ENCODE measurements at places on chromosomes 4 and X. TPM values are rescaled to one million over a fixed set of nuclear protein-coding genes. Genes with fewer than 3 reads are reported as not detected.

Gene CLDN22
- not detected for total RNA-seq

Gene MEPE
- not detected for total RNA-seq

Gene LNX1
- total RNA-seq = 3.3 TPM

Gene ZNF280C
- 12.3 TPM for total RNA-seq

Gene TMSB15B
- total RNA-seq = 0.39 TPM

GRCh38 chr4:108742451-108743420, 20.1 kb downstream of the ETNPPL start:
- no peak for DNase-seq

- no peak for DNase-seq
Observed at GRCh38 chr4:84378983-84379382, 120.1 kb downstream of the NKX6-1 start.

GRCh38 chr4:55172694-55173287, 47.4 kb upstream of the KDR start:
- no peak for DNase-seq

- no peak for DNase-seq
Observed at GRCh38 chrX:9252182-9252581, 212.7 kb upstream of the TBL1X start.

DNA sequence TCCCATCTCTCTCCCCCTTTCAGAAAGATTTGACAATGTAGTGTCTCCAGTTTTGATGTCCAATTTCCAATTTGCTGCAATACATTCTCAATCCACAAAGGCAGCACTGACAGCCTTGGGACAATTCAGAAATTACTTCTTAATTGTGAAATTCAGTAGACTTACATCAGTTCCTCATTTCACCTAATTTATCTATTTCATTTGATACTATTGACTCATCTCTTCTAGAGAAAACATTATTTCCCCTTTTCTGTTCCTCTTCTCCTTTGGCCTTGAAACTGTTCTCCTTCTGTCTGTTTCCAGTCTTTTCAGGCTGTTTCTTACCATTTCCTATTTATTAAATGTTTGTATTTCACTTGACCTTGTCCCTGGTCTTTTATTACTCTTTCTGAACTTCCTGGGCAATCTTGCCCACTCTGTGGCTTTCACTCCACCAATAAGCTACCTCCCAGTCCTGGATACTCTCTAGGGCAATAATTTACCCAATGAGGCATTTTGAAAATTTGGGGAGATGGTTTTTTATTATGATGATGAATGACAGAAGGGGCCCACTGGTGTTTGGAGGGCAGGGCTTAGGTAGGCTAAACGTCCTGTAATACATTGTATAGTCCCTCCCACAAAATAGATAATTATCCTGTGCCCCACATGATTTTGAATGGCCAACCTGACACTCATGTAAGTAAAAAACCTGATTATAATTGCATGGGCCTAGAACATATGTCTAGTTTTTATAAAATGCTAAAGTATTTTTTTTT, 498.0 kb upstream of the BOD1L1 start:
- DNase-seq = no peak

DNA sequence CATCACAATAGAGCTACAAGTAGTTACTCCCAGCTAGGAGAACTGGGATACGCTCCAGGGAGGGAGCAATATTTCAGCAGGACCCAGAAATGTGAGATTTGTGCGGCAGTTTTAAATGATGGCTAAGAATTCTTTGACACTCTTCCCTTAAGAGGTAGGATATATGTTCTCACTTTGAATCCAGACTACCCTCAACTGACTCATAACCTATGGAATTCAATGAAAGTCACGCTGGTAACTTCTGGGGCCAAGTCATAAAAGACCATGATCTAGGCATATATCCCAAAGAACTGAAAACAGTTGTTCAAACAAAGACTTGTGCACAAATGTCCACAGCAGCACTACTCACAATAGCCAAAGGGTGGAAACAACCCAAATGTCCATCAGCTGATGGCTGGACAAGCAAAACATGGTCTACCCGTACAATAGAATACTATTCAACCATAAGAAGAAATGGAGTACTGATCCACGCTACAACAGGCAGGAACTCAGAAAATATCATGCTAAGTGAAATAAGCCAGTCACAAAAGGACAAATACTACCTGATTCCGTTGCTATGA, 10.5 kb downstream of the CD99L2 start:
- no peak for DNase-seq

DNA sequence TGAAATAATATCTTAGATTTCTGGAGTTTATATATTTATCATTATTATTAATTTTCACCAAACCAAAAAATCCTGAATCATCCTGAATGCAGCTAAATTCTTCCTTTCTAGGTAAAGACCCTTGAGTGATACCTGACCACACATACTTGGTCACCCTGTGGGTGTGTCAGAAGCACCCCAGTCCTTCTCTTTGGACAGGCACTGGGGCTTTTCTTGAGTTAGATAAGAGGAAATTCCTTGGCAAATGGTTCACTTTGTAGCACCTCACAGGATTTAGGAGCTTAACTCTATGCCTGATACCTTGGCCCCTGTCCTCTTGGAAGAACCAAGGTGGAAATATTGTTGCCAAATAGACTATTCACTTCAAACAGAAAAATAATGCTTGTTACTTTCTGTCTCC, 69.6 kb upstream of the PNPLA4 start:
- no peak for DNase-seq

- no peak for DNase-seq
Observed at GRCh38 chr4:143184217-143184502, 557 bp upstream of the USP38 start.

GRCh38 chr4:38902695-38903094, 35.1 kb downstream of the FAM114A1 start:
- no peak for DNase-seq

DNA sequence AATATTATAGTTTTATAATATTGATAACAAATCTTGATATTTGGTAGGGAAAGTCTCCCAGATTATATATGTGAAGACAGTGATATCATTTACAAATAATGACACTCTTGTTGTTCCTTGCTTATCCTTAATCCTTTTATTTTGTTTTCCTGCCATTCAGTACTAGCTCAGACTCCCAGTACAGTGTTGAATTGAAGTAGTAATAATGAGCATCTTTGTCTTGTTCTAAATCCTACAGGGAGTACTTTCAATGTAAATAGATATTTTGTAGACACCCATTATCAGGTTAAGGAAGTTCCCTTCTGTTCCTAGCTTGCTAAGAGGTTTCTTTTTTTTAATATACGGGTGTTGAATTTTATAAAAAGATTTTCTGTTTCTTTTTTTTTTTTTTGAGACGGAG, 33.0 kb downstream of the WWC2 start:
- DNase-seq = no peak

DNA sequence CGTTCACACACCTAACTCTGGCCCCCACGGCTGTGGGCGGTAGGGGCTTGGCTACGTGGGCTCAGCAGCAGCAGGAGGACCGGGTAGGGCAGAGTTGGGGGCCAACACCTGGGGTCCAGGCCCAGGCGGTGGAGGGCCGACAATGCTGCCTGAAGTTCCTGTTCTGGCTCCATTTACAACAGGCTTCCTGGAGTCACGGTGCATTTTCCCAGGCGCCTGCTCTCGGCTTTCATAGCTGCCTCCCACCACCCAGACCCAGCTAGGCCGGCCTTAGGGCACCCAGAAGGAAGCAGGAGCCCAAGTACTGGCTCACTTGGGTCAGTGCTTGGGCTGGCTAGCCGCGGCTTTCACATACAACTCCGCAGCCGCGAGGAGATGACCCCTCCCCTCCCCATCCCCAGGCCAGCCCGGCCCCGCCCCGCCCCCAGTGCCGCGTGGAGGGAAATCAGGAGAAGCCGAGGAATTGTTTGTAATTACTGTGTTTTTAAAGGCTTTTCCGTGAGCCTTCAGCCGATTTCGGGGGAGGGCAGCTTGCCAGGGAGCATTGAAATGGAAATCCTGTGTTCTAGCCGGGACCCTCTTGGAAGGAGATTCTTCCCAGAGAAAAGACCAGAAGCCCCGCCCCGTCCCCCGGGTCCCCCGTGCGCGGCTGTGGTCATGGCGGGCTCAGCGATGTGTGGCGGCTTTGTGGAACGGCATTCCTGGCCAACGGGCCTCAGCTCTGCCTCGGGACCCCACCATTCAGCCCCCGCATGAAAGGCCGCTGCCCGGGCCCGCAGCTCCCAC, 28.5 kb downstream of the PJA1 start:
- DNase-seq = no peak

GRCh38 chr4:74990276-74990875, 57.5 kb downstream of the PARM1 start:
- DNase-seq = no peak

GRCh38 chrX:41558531-41558930, 111.4 kb downstream of the NYX start:
- DNase-seq = no peak

DNA sequence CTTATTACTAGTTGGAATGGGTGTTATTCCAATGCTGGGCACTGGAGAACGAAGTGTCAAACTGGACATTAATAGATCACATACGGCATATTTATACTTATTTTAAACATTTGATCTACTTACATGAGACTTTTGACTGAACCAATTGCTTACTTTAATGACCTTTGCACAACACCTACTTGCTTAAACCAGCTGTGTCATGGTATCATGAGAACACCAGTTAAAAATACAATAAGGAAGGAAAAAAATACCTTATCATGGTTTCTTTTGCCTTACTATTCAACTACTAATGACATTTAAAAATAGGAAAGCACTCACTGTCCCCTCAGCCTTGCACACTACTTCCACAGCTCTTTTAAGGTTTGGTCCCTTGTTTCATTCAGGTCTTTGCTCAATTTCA, 146.9 kb downstream of the FAM13A start:
- no peak for DNase-seq

DNA sequence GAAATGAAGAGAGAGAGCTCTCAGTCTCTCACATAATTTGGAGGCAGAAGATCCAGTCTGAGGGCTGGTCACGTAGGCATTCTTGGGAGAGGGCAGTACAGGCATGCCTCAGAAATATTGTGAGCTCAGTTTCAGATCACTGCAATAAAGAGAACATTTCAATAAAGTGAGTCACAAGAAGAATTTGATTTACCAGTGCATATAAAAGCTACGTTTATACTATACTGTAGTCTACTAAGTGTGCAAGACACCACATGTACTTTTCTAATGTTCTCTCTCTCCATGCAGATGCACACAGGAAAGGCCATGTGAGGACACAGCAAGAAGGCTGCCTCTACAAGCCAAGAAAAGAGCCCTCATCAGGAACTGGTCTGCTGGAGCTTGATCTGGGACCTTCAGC, 583.5 kb upstream of the FAT1 start:
- no peak for DNase-seq

DNA sequence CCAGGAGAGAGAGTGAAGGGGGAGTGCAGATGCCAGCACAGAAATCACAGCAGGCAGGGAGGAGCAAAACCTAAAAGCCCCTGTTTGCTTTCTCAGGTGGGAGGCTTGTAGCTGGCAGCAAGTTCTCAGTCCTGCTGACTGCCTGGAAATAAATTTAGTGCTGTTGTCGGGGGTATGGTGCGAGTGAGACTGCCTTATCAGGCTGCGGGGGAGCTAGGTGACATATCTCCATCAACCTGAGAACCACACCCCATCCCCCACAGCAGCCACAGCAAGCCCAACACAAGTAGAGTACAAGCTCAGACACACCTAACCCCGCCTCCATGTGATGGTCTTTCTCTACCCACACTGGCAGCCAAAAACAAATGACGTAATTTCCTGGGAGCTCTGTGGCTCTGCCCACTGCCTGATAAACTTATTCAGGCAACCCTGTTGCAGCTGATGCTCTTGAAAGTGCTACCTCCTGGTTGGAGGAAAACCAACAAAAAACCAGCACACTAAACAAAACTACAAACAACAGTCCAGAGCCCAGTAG, 953.4 kb upstream of the NDST4 start:
- DNase-seq = no peak

DNA sequence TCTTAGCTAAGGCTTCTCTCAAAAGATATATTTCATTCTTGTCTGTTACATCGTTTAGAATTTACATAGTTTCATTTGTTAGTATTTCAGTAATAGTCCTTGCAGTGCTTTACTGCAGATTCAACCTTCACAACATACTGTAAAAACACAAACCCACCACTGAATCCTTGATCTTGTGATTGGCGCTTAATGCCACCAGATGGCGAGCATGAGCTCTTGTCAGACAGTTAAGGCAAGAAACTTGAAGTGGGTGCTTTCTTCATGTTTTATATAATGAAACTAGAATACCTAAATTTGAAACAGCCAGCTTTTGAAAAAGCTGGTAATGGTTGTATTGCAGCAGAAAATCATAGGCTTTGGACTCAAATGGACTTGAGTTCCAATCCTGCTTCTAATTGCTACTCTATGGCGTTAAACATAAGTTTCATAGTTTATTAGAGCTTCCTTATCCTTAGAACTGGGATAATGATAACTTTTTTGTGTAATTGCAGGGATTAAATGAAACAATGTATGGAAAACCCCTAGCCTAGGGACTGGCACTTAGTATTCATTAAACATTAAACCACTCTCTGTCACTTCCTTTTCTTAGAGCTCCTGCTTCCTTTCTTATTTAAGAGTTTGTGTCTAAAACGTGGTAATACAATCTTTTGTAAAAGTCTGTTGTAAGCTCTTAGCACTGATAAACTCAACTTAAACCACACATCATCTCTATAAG, 95.1 kb downstream of the USP9X start:
- DNase-seq = peak; percentile 26

DNA sequence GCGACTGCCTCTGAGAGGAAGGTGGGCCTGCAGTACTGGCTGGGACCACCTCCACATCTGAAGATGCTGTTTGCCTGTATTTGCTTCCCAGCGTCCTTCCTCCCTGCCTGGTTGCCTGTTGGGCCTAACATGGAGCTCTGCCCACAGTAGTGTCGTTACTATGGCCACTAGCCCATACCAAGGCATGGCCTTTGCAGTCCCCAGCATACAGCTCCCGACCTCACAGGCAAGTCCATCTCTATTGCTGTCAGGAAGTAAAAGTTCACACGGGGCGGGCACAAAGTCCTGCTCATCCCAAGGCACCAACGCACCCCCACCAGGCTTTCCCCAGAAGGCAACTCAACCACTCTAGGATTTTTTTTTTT, 71.6 kb downstream of the MAML3 start:
- DNase-seq = no peak

GRCh38 chr4:150573534-150573933, 8.4 kb upstream of the MAB21L2 start:
- DNase-seq = no peak

- DNase-seq = no peak
Observed at GRCh38 chrX:136493011-136493410, 4.4 kb upstream of the HTATSF1 start.

GRCh38 chr4:8144359-8144758, 14.3 kb downstream of the ABLIM2 start:
- no peak for DNase-seq

GRCh38 chrX:73267206-73267605, 52.6 kb upstream of the NAP1L2 start:
- no peak for DNase-seq

All from HCT116 (cell line).